Kasumi-1 (cell line): ENCODE measurements at places on chromosomes 3 and 15.

- DNase-seq = no peak
Measured at GRCh38 chr3:128801779-128802380, 75.9 kb downstream of the RAB7A start.

GRCh38 chr3:99119385-99119784, 217.9 kb upstream of the DCBLD2 start:
- no peak for DNase-seq

- no peak for DNase-seq
Measured at GRCh38 chr3:105463620-105464019, 96.9 kb downstream of the ALCAM start.

GRCh38 chr3:113185194-113185835, 26.0 kb upstream of the BOC start:
- no peak for DNase-seq

DNA sequence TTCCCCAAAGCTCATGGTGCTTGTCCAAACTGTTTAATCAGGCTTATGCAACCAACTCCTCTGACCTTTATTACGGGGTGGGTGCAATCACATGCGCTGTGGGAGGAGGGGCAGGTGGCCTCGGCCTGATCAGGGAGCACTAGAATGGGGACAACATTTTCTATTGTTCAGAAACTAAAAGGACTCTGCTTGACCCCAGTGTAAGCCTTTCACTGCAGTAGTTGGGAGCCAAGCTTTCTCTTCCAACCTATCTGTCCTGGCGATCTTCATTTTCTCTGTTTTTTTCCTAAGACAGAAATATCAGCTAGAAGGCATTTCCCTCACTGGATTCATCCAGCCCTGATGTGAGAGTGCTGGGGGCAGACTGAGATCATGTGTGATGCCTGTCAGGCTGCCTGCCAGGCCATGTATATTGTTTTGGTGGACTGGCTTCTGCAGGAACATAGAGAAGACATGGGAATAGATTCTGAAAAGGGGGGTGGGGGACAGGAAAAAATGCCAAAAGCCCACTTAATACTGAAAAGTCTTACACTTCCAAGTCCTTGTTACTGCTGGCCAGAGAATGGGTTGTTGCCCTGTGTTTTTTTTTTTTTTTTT, 627.0 kb upstream of the TBL1XR1 start:
- DNase-seq = no peak

GRCh38 chr15:26892678-26893077, 25.8 kb downstream of the GABRA5 start:
- no peak for DNase-seq

GRCh38 chr3:111882194-111882593, 23.1 kb downstream of the PHLDB2 start:
- no peak for DNase-seq

DNA sequence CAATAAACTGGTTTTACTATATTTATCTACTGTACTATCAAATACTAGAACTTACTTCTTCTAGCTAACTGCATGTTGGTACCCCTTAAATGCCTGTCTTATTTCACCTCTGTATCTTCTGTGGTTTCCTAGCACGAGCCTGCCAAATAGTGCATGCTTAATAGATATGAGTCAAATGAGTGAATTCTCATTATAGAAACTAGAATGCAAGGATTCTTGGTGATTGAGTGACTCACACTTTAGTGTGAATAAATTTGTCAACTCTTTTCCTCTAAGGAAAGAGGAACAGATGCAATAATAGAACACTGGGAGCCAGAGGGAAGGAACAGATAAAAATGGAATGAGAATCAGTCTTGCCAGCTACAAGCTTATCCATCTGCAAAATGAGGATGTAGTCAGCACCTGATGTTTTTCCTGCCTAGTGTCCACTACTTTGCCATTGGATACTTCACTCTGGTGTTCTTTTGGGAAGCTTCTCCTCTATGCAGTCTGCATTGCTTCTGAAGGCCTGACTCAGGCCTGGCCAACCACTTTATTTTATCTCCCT, 189.1 kb upstream of the CADPS start:
- DNase-seq = no peak

- DNase-seq = no peak
Measured at GRCh38 chr15:98715401-98715800, 67.1 kb downstream of the IGF1R start.

GRCh38 chr3:155790272-155790925, 15.7 kb downstream of the C3orf33 start:
- DNase-seq = no peak

DNA sequence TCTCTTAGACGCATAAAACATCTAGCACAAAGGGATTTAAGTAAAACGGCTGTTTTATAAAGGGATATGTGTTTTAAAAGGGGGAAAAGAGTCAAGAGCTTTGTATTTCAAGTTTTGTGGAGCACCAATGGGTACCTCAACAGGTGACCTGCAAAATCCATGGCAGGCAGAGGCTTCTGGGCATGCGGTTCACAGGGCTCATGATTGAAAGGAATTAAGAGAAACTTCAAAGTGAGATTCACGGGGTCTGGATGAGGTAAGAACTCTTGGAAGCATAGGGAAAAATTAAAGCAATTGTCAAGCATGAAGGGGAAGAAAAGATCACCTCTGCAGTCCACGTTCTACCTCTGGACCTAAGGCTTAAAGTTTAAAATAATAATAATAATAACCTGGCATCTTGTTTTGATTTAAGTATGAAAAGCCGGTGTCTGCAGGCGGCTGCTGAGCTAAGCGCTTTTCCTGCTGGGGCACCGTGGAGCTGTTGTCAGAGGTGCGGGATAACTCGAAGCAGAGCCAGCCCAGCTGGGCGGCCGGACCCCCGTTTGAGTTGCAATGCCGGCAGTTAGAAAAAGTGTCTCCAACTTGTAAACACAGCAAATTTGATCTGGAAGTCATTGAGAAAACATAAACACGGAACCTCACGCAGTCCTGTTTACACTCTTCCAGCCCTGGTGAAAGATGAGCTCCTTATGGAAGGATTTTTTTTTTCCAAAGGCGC, 40.5 kb downstream of the HES1 start:
- no peak for DNase-seq

- DNase-seq = no peak
Measured at GRCh38 chr3:177729956-177730681, 532.8 kb upstream of the TBL1XR1 start.

- no peak for DNase-seq
Measured at GRCh38 chr15:71577071-71577470, 233.3 kb upstream of the NR2E3 start.

- peak; percentile 51 for DNase-seq
Measured at GRCh38 chr15:71730277-71731144, 79.8 kb upstream of the NR2E3 start.

DNA sequence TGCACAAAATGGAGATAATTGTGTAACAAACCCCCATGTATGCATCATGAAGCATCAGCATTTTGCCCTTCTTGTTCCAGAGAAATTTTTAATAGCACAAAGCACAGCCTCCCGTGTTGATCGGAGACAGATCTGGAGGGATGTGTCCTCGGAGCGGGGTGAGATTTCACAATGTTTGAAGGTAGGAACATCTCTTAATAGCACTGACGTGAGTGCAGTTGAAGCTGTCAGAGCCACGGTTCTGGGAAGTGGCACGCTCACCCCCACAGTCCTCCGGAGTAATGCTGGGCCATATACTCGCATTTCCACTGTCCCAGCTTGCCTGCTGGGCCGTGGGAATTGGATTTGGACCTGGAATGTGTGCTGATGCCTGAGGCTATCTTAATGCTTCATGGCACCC, 24.1 kb downstream of the ARPP21 start:
- no peak for DNase-seq

DNA sequence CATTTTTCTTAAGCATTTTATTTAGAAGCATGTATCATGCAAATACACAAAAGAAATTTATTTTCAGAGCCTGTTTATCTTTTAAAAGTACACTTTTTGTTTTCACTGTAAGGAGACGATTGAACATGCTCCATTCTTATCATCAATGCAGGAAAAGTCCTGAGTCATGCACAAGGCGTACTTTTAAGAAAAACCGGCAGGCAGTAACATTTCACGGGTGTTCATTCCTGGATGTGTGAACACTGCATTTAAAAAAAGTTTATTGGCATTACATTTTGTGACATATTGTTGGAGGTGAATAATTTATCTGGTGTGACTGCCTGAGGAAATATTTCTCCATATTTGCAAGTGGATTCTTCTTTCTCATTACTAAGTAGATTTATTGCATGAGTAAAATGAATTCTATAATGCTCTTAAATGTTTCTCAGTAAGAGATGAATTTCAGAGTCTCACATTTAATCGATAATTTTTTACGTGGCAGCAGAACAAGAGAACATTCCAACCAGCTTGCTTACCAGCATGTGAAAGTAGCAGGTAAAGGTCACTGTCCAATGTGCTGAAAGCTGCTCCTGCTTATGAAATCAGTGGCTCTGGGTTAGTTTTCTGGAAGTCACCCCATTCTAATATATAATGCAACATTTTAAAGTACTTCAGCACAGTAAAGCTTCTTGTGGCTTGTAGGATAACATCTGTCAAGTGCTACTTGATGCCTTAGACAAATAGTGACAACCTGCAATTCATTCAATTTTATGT, 87.0 kb downstream of the SV2B start:
- DNase-seq = peak; percentile 18

DNA sequence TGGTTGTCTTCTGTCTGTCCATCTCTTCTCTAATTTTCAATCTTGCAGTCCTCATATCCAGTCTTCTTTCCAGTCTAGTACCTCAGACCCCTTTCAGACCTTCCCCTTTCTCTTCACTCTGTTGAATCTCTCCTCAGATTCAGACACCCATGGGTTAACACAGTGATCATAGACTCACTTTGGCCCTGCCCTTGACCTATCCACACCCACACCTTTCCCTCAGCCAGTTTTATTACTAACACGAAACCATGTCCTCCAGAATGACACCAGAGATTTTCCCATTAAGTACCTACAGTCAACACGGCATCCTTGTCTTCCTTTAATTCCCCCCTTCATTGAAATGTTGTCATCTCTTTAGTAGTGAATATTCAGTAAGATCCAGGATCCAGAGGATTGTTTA, 74.5 kb upstream of the UBE2E2 start:
- DNase-seq = no peak

- no peak for DNase-seq
Measured at GRCh38 chr3:38029400-38030125, at the start of gene PLCD1. Gene PLCD1, minus strand, starts transcription at chr3:38029642. Its CDS starts 103 bp downstream, at chr3:38029539.

DNA sequence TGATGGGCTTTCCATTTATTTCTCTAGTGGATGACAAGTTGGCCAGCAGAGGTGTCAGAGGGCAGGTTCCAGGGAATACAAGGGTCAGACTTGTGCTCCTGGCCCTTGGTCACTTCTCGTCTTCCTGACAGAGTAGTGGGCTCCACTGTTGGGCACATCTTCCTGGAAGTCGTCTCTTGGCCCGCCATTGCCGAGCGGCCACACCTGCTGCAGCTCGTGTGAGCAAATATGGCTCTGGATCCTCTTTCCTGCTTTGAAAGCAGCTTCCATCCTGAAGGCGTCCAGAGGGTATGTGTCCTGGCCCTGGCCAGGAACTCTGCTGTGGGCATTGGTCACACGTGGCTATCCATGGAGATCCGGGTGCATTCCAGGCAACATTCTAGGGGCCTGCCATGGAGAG, 100.2 kb downstream of the SNRPN start:
- DNase-seq = no peak
